ENCODE measurements at places on chromosomes 7 and 10.
A peak's percentile ranks its signal among the peaks of the same experiment; 100 is the strongest.

GRCh38 chr10:69647126-69647525, 17.1 kb downstream of the FAM241B start:
- no peak overlapping the region for H3K27ac ChIP-seq
- no peaks in the 10 kb centered on the region for H3K4me1 ChIP-seq
- no peak overlapping the region for H3K4me3 ChIP-seq

DNA sequence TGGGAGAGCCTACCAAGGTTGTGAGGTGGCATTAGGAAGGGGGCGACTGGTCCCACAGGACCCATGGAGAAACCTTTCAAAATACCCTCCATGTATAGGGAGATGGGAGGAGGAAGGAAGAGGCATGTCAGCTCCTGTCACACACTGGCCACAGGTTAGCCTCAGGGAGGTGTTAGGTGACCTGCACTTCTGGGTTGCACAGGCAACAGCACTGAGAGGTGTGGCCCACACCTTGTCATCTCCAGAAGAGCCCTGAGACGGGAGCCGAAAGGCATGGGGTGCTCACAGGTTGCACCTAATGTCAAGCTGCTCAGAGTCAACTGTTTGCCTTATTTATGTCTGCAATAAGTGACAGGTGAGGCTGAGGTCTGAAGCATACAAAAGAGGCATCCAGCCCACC, 14.6 kb upstream of the USP6NL start:
- H3K27ac ChIP-seq: no peak overlapping the region
- H3K27me3 ChIP-seq: no peaks in the 10 kb centered on the region
- H3K4me1 ChIP-seq: no peaks in the 10 kb centered on the region
- DNase-seq: no peak
- H3K4me3 ChIP-seq: no peak overlapping the region
- H3K36me3 ChIP-seq: no peaks in the 10 kb centered on the region

- DNase-seq: no peak
- no peak overlapping the region for H3K27ac ChIP-seq
Observed at GRCh38 chr10:33722067-33722466, 387.6 kb upstream of the NRP1 start.

GRCh38 chr7:47715631-47716068, 133.7 kb upstream of the TNS3 start:
- H3K27ac ChIP-seq: no peak overlapping the region
- peaks cover 5% of the 10 kb centered on the region for H3K27me3 ChIP-seq
- no peaks in the 10 kb centered on the region for H3K4me1 ChIP-seq
- H3K4me3 ChIP-seq: no peak overlapping the region

DNA sequence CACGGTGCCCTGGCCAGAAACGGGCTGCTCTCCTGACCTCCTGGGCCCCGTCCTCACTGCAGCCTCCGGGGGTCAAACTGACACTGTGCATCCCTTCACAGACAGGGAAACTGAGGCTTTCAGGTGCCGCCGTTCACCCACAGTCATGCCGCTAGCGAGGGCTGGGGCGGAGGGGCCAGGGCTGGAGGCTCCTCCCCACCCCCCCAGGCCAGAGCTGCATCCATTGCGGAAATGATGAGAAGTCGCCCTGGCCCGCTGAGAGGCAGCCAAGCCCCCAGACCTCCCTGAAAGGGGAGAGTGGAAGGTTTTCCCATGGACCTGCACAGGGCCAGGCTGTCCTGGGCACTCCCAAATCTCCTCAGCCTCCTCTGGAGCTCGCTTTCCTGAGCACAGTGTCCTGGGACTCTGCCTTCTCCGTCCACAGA, 16.5 kb upstream of the INPP5A start:
- H3K4me1 ChIP-seq: peaks cover 10% of the 10 kb centered on the region
- H3K4me3 ChIP-seq: no peak overlapping the region
- no peak for DNase-seq
- H3K36me3 ChIP-seq: no peaks in the 10 kb centered on the region
- H3K27me3 ChIP-seq: no peaks in the 10 kb centered on the region

- H3K4me1 ChIP-seq: no peaks in the 10 kb centered on the region
- no peaks in the 10 kb centered on the region for H3K27me3 ChIP-seq
- no peak overlapping the region for H3K4me3 ChIP-seq
- H3K36me3 ChIP-seq: no peaks in the 10 kb centered on the region
- no peak overlapping the region for H3K27ac ChIP-seq
Observed at GRCh38 chr10:47059606-47060311, 148.5 kb downstream of the PTPN20 start.

DNA sequence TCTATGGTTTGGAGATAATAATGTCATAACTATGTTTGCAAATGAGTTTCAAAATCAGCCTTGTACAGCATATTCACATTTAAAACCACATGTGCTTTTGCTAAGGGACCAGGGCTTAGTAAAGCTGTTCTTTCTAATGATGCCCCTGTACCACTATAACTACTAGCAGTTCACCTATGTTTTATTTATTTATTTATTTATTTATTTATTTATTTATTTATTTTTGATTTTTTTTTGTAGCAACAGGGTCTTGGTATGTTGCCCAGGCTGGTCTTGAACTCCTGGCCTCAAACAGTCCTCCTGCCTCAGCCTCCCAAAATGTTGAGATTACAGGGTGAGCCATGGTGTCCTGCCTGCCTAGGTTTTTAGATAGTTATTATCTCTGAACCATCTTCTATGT, 96.9 kb downstream of the CFAP58 start:
- no peaks in the 10 kb centered on the region for H3K27me3 ChIP-seq
- no peaks in the 10 kb centered on the region for H3K4me1 ChIP-seq
- no peak overlapping the region for H3K27ac ChIP-seq
- H3K4me3 ChIP-seq: no peak overlapping the region

DNA sequence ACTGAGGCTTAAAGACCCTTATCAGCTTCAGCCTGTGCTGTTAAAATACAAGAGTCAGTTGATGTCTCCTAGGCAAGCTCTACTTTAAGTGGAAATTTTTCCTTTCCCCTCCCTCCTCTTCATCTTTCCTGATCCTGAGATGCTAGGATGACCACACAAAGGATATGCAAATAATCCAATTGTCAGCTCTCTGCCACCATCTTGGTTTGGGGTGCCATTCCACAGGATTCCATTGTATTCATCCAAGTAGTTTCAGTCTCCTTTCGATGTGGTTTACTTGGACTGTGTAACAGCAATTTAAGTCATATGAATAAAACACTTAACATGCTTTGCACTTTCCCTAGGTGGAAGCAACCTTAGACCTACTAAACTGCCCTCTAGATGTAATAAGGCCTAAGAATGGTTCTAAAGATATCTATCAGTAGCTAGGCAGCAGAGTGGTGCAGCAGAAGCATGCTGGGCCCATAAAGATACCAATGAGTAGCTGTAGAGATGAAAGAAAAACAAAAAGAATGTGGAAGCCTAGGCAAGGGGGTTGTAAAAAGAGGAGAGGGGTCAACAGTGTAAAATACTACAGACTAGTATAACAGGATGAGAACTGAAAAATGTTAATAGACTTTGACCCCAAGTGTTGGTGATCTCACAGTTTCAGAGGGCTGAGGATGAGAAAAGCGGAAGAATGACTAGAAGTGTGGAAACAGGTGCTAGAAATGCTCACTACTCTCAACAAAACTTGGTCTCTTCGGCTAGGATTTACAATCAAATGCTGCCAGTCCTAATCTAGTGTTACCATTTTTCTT, 2.4 kb upstream of the CFAP69 start:
- peaks cover 4% of the 10 kb centered on the region for H3K4me1 ChIP-seq
- no peaks in the 10 kb centered on the region for H3K27me3 ChIP-seq
- H3K36me3 ChIP-seq: peaks cover 14% of the 10 kb centered on the region
- DNase-seq: no peak

- peaks cover 36% of the 10 kb centered on the region for H3K27me3 ChIP-seq
- H3K36me3 ChIP-seq: no peaks in the 10 kb centered on the region
- no peak overlapping the region for H3K4me3 ChIP-seq
- DNase-seq: no peak
- H3K4me1 ChIP-seq: no peaks in the 10 kb centered on the region
Observed at GRCh38 chr7:138658889-138659288, 42.3 kb downstream of the SVOPL start.

DNA sequence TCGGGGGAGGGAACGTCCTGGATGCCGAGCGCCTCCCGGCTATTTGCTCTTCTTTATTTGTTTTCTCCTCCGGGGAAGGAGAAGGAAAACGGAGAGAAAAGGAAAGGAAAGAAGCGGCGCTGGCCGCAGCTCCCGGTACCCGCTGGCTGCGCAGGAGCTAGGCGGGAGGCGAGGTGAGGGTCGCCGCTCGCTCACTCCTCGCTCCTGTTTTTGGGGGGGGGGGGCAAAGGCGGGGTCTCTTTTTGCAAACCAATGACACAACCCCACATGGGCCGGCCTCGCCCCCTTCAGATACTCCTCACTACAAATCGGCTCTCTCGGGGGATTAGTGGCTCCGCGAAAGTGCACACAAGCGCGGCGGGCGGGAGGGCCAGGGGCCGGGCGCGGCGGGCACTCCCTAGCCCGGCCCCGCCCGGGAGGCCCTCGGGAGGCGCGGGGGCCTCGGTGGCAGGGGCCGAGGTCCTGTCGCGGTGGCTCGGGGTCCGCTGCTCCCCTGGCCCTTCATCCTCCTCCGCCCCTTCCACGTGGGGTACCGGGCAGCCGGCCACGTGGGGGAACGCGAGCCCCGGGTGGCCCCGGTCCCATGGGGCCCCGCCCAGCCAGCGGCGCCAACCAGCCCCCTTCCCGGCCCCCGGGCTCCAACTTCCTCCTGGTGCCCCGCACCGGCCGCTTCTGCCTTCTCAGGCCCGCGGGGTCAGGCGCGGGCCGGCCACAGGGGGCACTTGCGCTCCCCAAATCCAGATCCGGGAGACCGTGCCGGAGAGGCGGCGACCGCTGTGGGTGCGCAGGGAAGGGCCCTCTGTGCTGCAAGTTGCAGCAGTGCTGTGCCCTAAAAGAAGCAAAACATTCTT, 718 bp upstream of the CTBP2 start:
- peak overlapping the region; percentile 91 for H3K4me3 ChIP-seq
- peaks cover 31% of the 10 kb centered on the region for H3K4me1 ChIP-seq
- peak overlapping the region; percentile 87 for H3K27ac ChIP-seq
- no peaks in the 10 kb centered on the region for H3K27me3 ChIP-seq
- H3K36me3 ChIP-seq: no peaks in the 10 kb centered on the region

GRCh38 chr7:122010116-122010515, 133.9 kb downstream of the AASS start:
- no peak overlapping the region for H3K4me3 ChIP-seq
- H3K27me3 ChIP-seq: no peaks in the 10 kb centered on the region
- H3K36me3 ChIP-seq: no peaks in the 10 kb centered on the region

DNA sequence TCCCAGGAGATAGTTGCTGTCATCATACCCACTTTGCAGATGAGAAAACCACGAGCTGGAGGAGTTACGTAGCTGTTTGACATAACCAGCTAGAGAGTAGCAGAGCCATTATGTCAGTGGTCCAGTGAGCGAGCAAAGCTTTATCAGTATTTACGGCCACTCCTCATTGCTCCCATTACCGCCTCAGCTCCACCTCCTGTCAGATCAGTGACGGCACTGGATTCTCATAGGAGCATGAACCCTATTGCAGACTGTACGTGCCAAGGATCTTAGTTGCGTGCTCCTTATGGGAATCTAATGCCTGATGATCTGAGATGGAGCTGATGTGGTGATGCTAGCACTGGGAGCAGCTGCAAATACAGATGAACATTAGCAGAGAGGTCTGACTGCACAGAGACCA, 9.2 kb upstream of the SFMBT2 start:
- no peak for DNase-seq
- H3K36me3 ChIP-seq: no peaks in the 10 kb centered on the region
- no peak overlapping the region for H3K4me3 ChIP-seq
- H3K27ac ChIP-seq: no peak overlapping the region
- no peaks in the 10 kb centered on the region for H3K4me1 ChIP-seq

DNA sequence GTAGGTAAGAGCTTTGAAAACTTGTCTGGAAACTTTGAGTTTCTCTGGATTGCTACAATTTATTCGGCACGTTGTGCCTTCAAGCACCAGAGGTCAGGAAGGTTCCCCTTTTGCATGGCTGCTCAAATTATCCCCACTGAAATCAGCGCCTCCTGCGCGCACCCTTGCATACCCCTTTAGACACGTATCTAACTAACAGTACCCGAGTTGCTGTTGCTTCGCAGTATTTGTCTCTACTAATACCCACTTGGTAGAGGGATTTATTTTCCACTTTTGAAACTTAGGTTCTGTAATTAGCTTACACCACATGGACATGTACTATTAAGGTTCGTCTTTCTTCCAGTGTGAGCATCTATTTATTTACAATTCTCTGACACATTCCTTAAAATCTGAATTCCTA, 1.6 kb downstream of the MEOX2 start:
- DNase-seq: peak; percentile 4
- H3K27me3 ChIP-seq: peaks cover 100% of the 10 kb centered on the region
- no peak overlapping the region for H3K27ac ChIP-seq
- no peak overlapping the region for H3K4me3 ChIP-seq
- peaks cover 6% of the 10 kb centered on the region for H3K4me1 ChIP-seq

GRCh38 chr7:72467237-72467636, 55.1 kb upstream of the CALN1 start:
- no peaks in the 10 kb centered on the region for H3K4me1 ChIP-seq
- no peak for DNase-seq
- H3K4me3 ChIP-seq: no peak overlapping the region
- no peaks in the 10 kb centered on the region for H3K27me3 ChIP-seq
- no peaks in the 10 kb centered on the region for H3K36me3 ChIP-seq
- no peak overlapping the region for H3K27ac ChIP-seq

DNA sequence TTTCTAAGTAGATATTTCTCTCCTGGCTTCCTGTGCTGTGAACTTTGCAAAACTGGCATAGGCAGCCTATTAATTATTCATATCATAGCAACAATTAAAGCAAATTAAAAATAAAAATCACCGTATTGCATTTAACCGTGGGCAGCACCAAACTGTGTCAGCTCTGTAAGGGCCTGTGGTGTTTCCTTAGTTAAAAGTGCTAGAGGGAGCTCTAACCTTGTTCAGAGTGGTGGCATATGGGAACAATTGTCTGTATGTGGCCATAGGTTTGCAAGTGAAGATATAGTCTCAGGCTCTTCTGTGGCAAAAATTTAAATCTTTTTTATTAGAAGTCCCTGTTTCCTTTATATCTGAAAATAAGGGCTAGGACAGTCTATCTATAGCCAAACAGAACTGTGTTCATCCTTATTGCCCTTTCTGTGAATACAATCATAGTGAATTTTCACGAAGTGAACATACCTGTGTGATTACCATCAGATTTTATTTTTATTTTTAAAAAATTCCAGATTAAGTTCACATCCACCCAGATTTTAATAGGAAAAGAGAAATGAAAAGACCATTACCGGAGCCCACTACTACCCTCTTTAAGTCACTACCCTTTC, 92.6 kb downstream of the POLL start:
- H3K4me3 ChIP-seq: no peak overlapping the region
- no peaks in the 10 kb centered on the region for H3K36me3 ChIP-seq
- peaks cover 13% of the 10 kb centered on the region for H3K4me1 ChIP-seq
- no peak overlapping the region for H3K27ac ChIP-seq

DNA sequence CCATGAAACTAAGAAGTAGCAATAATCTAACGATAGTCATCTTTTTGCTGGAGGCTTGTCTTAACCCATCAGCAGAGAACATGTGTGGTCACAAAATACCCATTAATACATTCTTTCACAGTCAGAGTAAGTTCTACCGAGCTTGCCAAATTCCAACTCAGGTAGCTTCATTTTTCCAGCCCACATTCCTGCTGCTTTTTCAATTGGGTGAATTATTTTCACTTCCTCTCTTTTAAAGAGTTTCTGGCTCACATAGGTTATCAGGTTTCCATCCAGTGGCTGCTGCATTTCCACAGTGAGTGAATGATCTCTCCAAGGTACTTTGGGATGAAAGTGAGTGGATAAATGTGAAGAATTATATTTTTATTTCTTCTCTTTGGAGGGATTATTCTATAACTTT, 233.1 kb downstream of the SEMA3E start:
- no peaks in the 10 kb centered on the region for H3K36me3 ChIP-seq
- DNase-seq: no peak
- H3K4me3 ChIP-seq: no peak overlapping the region
- H3K4me1 ChIP-seq: no peaks in the 10 kb centered on the region
- H3K27ac ChIP-seq: no peak overlapping the region
